Endothelial cell of coronary artery (primary cell): ENCODE measurements at places on chromosomes 7 and 10. TPM values are rescaled to one million over a fixed set of nuclear protein-coding genes. Genes with fewer than 3 reads are reported as not detected.

MYO3A gene
- total RNA-seq = not detected in 2 replicates

ZP3 gene
- 1.1 and 2.7 TPM in 2 replicates for total RNA-seq

CCDC172 gene
- not detected in 2 replicates for total RNA-seq

TRIM73 gene
- 0.36 and 0.75 TPM in 2 replicates for total RNA-seq

DBF4 gene
- total RNA-seq = 10.3 and 15.7 TPM in 2 replicates

FAM237B gene
- total RNA-seq = not detected in 2 replicates

OR2A12 gene
- not detected in 2 replicates for total RNA-seq

ABCB4 gene
- under 0.01 and 0.09 TPM in 2 replicates for total RNA-seq

C7orf33 gene
- not detected in 2 replicates for total RNA-seq

OR6B1 gene
- total RNA-seq = 0.09 TPM in 1 of 2 replicates, not detected in the other

ANKRD61 gene
- 0.09 and 0.18 TPM in 2 replicates for total RNA-seq

EEPD1 gene
- 0.54 and 2.1 TPM in 2 replicates for total RNA-seq

MTURN gene
- total RNA-seq = 4.0 and 4.5 TPM in 2 replicates

BEND7 gene
- total RNA-seq = 10.2 and 15.2 TPM in 2 replicates

NRG3 gene
- 0.19 TPM in 1 of 2 replicates, not detected in the other for total RNA-seq

WDR86 gene
- total RNA-seq = not detected in 2 replicates

SUN3 gene
- total RNA-seq = not detected in 2 replicates

ASB4 gene
- not detected in 2 replicates for total RNA-seq

OPN1SW gene
- total RNA-seq = not detected in 2 replicates

CFAP70 gene
- 0.19 and 0.27 TPM in 2 replicates for total RNA-seq

SH2D4B gene
- total RNA-seq = 0.09 TPM in 2 replicates

ATOH7 gene
- total RNA-seq = not detected in 2 replicates

CALHM2 gene
- 11.6 and 13.0 TPM in 2 replicates for total RNA-seq

RELN gene
- total RNA-seq = 1.9 and 3.4 TPM in 2 replicates

ATP6V0A4 gene
- 0.18 TPM in 1 of 2 replicates, not detected in the other for total RNA-seq

CAMK1D gene
- total RNA-seq = 0.63 and 1.6 TPM in 2 replicates

SLC26A4 gene
- total RNA-seq = 0.75 and 0.99 TPM in 2 replicates

RNLS gene
- 1.5 and 3.6 TPM in 2 replicates for total RNA-seq

CYP3A4 gene
- total RNA-seq = not detected in 2 replicates

MEIG1 gene
- not detected in 2 replicates for total RNA-seq

TRDMT1 gene
- total RNA-seq = 4.3 and 7.4 TPM in 2 replicates

TRIL gene
- under 0.01 and 0.09 TPM in 2 replicates for total RNA-seq

PNLIPRP2 gene
- total RNA-seq = not detected in 2 replicates

PSTK gene
- 4.0 and 5.8 TPM in 2 replicates for total RNA-seq

CPA2 gene
- total RNA-seq = not detected in 2 replicates

ACHE gene
- total RNA-seq = 0.18 and 0.28 TPM in 2 replicates

EVX1 gene
- total RNA-seq = not detected in 2 replicates

PKD2L1 gene
- total RNA-seq = not detected in 2 replicates

SNX13 gene
- 22.0 and 23.5 TPM in 2 replicates for total RNA-seq

GJD4 gene
- total RNA-seq = under 0.01 and 0.09 TPM in 2 replicates
